BE2C (cell line): ENCODE measurements at places on chromosomes 7 and 10.

DNA sequence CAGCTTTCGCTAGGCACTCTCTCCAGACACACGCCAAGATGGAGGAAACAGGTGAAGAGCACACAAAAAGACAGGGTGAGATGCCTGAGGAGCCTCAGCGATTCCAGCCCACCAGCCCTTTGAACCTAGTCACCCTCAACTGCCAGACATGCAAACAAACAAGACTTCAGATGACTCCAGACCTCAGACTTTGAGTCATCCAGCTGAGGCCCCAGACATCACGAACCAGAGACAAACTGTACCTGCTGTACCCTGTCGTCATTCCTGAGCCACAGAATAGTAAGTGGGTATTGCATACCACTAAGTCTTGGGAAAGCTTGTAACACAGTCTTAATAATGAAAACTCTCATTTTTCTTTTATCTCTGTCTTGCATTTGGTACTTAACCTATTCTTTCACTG is 126.6 kb upstream of the LSM8 start:
- no peak for DNase-seq

GRCh38 chr7:125193263-125193662 is 263.6 kb upstream of the POT1 start:
- no peak for DNase-seq

DNA sequence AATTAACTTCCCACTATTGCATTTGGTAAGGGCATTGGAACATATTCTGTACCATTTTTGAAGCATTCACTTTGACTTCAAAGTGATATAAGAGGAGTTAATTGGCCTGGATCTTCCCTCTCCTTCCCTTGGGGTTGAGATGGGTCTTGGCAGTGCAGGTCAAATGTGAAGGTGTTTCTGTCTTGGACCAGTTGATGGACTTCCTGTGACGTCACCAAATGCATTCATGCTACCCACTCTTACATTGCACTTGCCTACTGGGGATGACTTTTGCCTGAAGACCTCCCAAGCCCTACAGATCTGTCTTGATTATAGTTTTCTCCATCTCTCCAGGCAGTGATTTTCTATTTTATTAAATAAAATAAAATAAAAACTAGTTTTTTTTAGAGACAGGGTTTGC is 221.5 kb downstream of the BUB3 start:
- no peak for DNase-seq

- DNase-seq, result no peak
Measured at GRCh38 chr10:102701272-102701671, 12.9 kb downstream of the ARL3 start.

DNA sequence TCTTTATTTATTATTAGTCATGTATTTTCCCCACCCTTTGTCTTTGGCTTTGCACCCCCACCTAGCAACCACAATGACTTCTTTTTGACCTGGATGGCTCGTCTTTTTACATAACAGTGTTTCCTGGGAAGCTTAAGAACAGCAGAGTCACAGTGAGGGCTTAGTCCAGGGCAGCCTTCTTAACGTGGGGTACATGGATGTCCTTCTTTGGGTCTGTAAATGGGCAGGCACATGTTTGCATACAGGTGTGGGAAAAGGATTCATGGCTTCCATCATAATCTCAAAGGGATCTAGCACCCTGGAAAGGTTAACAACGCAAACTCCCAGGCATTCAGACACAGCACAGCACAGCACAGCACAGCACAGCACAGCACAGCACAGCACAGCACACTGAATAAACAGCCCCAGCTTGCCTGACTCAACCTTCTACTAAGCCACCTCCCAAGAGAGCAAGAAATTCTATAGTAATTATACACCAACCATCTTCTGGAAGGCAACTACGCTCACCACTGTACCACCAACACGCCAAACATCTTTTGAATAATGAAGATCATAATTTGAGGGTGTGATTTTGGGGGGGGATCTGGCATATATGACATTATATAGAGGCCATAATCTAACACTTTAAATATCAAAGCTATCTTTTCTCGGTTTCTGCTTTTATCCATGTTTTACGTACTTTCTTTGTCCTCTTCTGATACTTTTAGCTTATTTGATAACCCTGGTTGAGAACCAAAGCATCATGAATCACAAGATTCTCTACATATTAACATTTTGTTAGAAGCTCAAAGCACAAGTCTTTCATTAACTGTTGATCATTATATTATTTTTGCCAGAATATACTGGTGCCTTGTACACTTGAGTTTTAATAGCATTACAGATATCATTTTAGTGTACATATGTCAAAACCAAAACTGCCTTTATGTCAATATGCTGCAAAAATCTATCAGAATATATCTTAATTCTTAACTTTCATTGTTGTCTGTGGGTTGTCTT is 177.2 kb upstream of the KLF14 start:
- no peak for DNase-seq

- DNase-seq, result peak; percentile 71
Measured at GRCh38 chr7:132290021-132290420, 286.2 kb downstream of the PLXNA4 start.

GRCh38 chr10:90969121-90969534 is 48.2 kb upstream of the ANKRD1 start:
- DNase-seq, result no peak

DNA sequence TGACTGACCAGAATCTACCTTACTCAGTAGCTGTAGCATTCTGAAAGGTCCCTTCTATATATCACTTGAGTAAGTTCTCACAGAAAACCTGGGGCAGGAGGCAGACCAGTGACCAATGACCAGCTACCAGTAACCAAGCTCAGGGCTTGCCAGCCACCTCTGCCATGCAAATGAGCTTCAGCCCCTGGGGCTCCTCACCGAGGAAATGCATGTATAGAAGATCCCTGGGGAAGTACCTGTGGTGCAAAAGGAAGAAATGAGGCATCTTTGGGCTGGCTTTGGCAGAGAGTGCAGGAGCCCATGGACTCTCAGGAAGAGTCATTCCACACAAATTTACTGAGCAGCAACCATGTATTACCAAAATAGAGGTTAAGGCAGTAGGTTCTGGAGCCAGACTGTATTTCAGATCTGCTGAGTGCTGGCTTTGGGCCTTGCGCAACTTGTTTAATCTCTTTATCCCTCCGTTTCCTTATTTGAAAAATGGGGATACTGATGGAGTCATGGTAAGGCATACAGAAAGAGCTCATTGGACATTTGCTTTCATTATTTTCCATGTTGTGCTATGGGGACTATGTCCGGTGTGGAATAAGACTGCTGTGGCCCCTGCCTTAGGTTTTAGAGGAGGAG is 41.1 kb upstream of the FAM204A start:
- no peak for DNase-seq

- DNase-seq, result peak; percentile 88
Measured at GRCh38 chr10:133261726-133262325, 14.8 kb downstream of the ADAM8 start.

DNA sequence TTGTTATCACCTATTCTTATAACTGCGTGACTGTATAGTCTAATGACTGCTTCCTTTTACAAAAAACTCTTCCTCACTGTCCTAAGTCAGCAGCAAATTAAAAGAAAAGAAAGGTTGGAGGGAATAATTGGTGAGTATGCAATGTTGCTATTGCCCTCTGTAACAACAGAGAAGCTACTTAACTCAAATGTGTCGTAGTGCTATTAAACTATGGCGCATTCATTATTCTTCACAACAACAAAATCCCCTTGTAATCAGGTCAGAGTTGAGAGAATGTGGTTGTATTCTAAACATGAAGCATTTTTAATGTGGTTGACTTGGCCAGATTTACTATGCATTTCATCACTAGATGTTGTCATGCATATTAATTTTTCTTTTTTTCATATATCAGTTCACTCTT is 897.8 kb upstream of the PHF14 start:
- DNase-seq, result no peak

DNA sequence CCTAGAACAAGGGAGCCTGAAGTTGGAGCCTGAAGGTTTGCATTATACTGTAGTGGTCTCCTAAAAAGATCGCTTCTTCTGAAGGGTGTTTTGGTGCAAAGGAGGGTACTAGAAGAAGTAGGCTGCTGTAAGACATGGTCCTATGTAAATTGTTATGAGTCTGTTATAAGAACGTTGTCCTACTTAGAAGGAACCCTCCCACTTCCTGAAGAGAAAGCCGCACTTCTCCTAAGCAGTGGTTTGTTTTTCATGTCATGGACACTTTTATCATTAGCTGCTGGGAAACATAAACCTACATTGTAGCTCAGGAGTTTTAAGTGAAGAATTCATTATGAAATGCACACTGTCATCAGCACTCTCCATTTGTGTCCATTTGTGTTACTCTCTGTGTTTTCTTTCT is 129.1 kb upstream of the ITGB1 start:
- no peak for DNase-seq

DNA sequence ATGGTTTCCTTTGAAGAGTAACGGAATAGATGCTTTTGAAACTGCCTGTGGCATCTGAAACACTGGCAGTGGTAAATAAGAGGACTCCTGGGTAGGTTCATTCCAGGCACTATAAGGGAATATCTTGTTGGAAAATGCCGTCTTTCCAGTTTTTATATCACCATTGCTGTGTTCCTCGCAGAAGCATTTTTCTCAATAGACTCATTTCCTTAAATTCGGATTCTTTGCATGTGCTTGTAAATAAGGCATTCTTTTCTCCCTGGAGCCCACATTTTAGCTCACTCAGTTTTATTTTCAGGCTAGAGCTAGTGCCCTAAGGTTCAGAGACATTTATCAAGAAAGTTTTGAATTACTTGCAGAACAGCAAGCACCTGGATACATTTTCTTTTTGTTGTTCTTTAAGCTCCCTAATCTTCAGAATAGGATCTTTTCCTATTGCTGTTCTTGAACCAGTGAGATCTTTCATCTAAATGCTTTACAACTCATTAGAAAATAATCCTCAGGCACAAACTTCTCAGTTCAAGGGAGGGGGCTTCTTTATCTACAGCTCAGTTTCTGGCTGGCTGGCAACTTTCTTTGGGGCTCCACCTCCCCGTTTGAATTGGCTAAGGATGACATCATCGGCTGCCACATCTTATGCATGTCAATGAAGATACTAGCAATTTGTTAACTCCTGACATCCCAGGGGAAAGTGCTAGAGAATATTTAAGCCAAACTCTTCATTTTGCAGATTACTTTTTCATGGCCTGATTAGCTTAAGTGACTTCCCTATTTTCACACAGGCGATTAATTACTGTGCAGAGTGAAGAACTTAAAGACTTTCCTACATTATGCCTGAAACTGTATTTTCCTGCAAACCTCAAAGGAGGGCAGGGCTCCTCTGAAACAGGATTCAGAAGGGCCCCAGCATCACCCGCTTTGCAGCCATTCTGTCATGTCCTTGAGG is 133.7 kb upstream of the RSU1 start:
- peak; percentile 47 for DNase-seq

- DNase-seq, result no peak
Measured at GRCh38 chr10:113985297-113985844, 58.3 kb upstream of the ADRB1 start.

DNA sequence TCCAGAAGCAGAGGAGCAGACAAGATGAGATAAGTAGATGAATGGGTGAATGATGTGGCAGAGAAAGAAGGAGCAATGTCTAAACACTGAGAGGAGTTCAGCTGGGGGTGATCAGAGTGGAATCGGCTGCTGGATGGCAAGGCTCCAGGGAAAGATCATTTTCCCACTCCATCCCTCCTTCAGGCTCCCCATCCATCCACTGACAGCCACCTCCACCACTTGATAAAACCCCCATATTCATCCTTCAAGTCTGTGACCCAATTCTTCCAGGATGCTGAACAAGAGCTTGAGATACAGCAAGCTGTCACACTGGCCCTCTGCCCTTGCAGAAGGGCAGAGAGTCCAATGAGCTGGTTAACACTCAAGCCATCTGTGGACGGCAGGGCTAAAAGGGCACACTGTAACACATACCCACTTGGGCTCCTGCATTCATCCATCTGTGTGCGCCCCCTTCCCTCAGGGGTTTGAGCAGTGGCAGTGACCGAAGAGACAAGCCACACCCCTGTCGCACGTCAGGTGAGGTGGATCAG is 30.8 kb upstream of the CACNB2 start:
- DNase-seq, result no peak

DNA sequence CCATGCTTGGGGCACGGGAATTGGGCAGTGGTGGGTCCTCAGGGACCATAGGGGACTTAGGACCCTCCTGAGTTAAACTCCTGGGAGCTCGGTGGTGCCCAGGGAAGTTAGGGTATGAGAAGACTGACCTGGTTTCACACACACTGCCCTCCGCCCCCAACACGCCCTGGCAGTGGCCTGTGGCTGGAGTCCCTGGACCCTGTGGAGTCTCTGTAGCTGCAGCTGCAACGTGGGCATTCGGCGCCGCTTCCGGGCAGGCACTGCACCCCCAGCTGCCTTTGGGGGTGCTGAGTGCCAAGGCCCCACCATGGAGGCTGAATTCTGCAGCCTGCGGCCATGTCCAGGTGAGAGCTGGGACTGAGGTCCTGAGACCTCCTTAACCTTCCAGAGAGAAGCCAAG is 29.9 kb upstream of the ZNF862 start:
- DNase-seq, result no peak

GRCh38 chr7:73811760-73812168 is 19.0 kb upstream of the CLDN4 start:
- DNase-seq, result peak; percentile 80

GRCh38 chr7:118372530-118372929 is 148.0 kb downstream of the ANKRD7 start:
- DNase-seq, result no peak

DNA sequence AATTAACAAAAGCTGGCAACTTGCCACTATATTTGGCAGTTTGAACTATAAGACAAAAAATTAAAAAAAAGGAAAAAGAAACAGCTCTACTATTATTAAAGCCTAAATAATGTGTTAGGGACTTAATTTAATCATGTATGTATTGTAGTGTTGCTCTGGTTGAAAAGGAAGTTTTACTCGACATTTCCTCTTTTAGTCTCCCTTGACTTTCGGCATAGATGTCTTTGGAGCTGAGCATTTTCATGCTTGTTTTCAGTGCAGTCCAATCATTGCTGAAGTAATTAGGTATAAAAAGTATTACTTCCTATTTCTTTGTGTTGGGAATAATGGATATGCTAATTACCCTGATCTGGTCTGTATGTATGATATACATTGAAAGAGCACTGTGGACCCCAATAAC is 216.8 kb upstream of the KLF6 start:
- no peak for DNase-seq

DNA sequence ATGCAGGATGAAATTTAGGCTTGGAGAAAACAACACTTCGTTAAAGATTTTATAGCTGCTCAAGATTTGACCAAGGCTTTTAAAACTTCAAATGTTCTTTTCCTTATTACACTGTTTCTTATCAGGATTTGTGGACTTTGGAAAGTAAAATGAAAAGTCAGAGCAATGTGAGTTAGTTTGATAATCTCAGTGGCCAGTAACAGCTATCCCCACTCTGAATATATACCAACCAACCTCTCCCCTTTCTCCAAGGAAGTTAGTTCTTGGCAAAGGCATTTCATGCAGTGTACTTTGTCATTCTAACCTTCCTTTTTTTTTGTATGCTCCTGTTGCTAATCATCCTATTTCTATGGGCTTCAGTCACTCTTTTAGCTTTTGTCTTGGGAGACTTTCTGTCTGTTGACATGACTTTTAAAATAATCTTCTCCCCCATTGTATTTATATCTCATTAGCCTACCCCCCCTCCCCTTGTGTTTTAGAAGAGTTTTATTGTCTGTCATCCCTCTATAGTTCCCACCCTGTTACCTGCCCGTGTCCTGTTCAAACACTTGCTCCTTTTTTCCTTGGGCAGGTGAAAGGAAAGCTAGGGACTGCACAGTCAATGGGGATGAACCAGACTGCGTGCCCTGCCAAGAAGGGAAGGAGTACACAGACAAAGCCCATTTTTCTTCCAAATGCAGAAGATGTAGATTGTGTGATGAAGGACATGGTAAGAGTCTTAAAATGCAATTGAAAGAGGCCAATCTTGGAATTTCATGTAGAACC is 16.7 kb downstream of the FAS start:
- DNase-seq, result no peak

- DNase-seq, result no peak
Measured at GRCh38 chr7:30975256-30975899, 11.6 kb downstream of the GHRHR start.
